ENCODE measurements at places on chromosomes 4 and X. TPM values are rescaled to one million over a fixed set of nuclear protein-coding genes. Genes with fewer than 3 reads are reported as not detected.

TMEM47 gene
- total RNA-seq: 4.5 TPM

CYLC1 gene
- not detected for total RNA-seq

GRCh38 chr4:17915439-17915838 lies 104.7 kb downstream of the NCAPG start:
- DNase-seq: no peak

DNA sequence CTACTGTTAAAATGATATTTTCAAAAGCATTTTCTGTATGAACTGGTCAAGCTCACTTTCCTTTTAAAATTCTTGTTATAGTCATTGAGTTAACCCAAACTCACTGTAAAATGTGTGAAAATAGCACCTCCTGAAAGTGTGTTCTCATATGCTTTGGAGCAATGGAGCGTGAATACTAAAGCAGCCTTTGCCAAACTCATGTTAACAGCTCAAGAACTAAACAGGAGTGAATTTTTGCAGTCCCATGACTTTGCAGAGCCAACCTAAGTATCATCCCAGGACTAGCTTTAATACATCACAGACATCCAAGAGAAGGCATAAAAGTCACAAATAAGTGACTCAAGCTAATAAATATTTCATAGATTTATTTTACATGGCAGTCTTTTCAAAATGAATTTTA lies 2.3 kb downstream of the AMMECR1 start:
- no peak for DNase-seq

- DNase-seq: no peak
Measured at GRCh38 chr4:82721819-82722423, 76.7 kb downstream of the SCD5 start.

Measured in esophagus squamous epithelium (tissue), 5 donors.